ENCODE measurements at places on chromosomes 4 and X.

GRCh38 chrX:134948333-134949241, 42.2 kb upstream of the SMIM10 start:
- H3K4me1 ChIP-seq: peaks cover 8% of the 10 kb centered on the region
- no peaks in the 10 kb centered on the region for H3K36me3 ChIP-seq
- H3K27ac ChIP-seq: peak overlapping the region; percentile 55
- no peaks in the 10 kb centered on the region for H3K27me3 ChIP-seq
- DNase-seq: no peak

DNA sequence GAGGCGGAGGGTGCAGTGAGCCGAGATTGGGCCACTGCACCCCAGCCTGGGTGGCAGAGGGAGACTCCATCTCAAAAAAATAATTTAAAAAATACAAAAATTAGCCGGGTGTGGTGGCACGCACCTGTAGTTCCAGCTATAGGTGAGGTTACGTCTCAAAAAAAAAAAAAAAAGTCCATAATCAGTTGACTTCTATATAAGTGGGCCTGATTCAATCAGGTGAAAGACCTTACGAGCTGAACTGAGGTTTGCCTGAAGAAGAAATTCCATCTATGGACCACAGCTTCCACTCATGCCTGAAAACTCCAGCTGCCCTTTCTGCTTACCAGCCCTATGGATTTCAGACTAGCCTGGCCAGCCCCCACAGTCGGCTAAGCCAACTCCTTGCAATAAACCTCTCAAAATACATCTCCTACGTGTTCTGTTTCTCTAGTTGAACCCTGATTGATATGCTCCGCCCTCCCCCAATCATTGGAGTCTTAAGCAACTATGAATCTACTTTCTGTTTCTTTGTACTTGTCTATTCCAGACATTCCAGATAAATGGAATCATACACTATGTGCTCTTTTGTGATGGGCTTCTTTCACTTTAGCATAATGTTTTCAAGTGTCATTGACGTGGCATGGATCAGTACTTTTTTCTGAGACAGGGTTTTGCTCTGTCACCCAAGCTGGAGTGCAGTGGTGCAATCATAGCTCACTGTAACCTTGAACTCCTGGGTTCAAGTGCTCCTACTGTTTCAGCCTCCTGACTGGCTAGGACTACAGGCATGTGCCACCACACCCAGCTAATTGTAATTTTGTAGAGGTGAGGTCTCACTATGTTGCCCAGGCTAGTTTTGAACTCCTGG, 36.6 kb downstream of the SAT1 start:
- no peak overlapping the region for H3K27ac ChIP-seq
- no peaks in the 10 kb centered on the region for H3K27me3 ChIP-seq
- peaks cover 5% of the 10 kb centered on the region for H3K4me1 ChIP-seq
- no peaks in the 10 kb centered on the region for H3K36me3 ChIP-seq

- H3K4me1 ChIP-seq: peaks cover 7% of the 10 kb centered on the region
- H3K4me3 ChIP-seq: no peak overlapping the region
- H3K36me3 ChIP-seq: no peaks in the 10 kb centered on the region
- H3K27ac ChIP-seq: peak overlapping the region; percentile 56
These were observed 94.8 kb upstream of the GRPR start for GRCh38 chrX:16028576-16028975.

- H3K27ac ChIP-seq: peak overlapping the region; percentile 90
- no peaks in the 10 kb centered on the region for H3K27me3 ChIP-seq
- peaks cover 4% of the 10 kb centered on the region for H3K36me3 ChIP-seq
- H3K4me3 ChIP-seq: no peak overlapping the region
- no peak for DNase-seq
These were observed 46.1 kb downstream of the IGFBP7 start for GRCh38 chr4:57064120-57064519.

DNA sequence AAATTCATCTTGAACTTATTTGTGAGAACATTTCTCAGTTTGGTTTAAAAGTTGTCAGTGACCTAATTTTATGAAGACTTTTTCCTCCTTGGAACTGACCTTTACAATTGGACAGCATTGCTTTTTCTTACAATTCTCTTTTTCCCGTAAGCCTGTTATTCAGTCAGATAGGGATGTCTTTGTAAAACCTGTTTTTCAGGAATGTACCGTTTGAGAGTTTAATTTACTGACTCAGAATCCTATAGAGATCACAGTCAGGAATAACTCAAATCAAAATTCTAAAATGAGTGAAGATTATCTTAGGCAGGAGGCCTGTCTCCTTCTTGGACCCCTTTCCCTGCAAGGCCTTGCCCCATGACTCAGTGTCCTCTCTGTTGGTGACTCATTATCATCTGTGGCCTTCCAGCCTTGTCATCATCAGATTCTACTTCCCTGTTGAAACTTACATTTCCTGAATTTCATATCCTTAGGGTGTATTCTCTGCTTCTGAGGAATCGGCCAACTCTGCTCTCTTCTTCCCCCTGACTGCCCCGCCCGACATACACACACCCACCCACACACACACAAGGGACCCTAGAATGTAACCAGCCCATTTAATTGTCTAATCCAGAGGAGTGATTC, 99.8 kb downstream of the ARHGAP10 start:
- H3K36me3 ChIP-seq: no peaks in the 10 kb centered on the region
- no peak for DNase-seq
- H3K27me3 ChIP-seq: no peaks in the 10 kb centered on the region

DNA sequence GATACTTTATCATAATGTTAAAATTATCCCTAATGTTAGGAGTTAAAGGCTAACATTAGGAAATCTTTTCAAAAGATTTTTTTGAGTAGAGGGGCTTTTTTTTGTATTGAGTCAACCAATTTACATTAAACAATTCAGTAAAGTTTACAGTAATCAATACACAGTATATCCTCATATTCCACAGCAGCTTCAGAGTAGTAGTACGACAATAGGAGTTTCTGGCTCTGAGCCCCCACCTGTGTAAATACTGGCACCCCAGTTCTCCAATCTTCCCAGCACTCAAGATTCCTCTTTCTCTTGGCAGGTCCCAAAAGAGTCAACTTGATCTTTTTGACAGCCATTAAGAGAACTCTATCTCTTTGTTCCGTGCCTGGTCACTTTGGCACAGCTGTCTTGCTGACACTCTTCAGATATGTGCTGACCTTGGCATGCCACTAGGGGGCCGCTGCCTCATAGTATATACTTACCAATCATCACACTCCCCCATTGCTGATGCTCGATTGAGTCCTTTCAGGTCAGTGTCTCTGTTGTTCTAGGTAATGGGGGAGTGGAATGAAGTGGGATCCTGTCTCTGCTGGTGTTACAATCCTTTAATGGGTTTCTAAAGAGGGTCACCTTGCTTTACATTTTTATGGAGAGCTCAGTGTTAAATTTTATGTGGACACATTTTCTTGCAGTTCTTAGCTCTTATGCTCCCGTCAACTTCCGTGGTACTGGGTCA, 19.5 kb upstream of the CCNI start:
- DNase-seq: peak; percentile 56
- no peaks in the 10 kb centered on the region for H3K36me3 ChIP-seq
- no peak overlapping the region for H3K27ac ChIP-seq
- peaks cover 13% of the 10 kb centered on the region for H3K4me1 ChIP-seq

DNA sequence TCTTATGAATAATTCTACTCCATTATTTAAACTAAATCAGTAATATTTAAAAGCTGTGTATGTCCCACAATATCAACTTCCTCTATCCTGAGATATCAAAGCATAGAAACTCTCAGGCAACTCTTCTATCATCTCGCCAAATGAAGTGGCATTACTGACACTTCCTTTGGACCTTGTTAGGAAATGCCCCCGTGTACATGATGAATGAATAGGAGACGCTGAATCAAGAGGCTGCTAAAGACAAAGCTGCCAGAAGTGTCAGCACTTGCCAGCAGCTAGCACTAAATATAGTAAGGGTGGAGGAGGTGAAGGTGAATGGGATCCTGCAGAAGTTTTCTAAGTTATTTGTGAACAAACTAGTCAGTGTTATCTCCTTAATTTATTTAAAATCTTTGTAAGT, 99.5 kb upstream of the BLTP1 start:
- peaks cover 2% of the 10 kb centered on the region for H3K27me3 ChIP-seq
- no peak for DNase-seq
- H3K36me3 ChIP-seq: no peaks in the 10 kb centered on the region
- H3K4me3 ChIP-seq: no peak overlapping the region

All from mesothelial cell of epicardium (in vitro differentiated cells).